ENCODE measurements at places on chromosomes 2 and 18. TPM values are rescaled to one million over a fixed set of nuclear protein-coding genes. Genes with fewer than 3 reads are reported as not detected.

Gene GDF7
- total RNA-seq: 0.72 TPM

Gene TSPYL6
- total RNA-seq: not detected

DNA sequence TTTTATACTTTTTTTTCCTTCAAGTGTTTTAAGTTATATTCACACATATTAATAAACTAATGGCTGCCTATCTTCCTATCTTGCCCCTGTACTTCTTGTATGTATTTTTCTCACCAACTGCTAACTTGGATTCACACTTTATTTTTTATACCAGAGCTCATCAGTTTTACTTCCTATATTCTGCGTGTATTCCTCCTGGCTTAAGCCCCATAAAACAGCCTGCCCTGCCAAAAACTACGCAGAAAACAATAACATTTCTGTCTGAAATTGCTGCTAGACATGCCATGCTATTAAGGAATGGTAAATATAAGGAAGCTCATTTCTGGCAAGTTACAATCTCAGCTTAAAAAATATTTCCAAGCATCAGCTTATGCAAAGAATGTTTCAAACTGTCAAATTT is 172.3 kb downstream of the UBE2E3 start:
- H3K27me3 ChIP-seq: no peaks in the 10 kb centered on the region
- DNase-seq: no peak
- H3K4me3 ChIP-seq: no peak overlapping the region
- no peaks in the 10 kb centered on the region for H3K36me3 ChIP-seq

DNA sequence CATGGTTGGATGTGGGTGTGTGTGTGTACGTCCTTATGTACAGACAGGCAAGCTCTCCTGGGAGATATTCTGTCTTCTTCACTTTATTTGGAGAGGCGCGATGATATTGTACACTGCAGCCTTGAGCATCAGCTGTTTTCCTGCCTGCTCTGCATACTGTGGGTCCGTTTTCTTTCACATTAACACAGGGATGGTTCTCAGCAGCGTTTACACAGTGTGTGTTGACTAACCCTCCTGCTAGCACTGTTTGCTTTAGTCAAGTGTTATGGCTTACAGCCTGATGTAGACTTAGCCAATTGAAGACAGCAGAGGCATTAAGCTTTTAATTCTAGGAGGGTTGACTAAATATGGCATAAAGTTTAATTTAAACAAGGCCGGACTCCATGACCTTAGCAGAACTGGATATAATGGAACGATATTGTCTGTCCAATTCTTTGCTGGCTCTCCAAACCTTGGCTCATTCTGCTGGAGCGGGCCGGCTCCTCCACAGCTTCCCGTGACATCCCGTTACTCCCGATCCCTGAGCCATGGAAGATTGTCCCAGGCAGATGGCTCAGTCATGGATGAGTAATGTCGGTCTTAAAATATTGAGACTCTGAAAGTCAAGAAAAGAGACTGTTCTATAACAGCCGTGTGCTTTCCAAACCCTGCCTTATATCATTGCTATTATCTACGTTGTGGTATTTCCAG is 134.7 kb downstream of the TPGS2 start:
- no peak for DNase-seq
- no peak overlapping the region for H3K27ac ChIP-seq
- H3K4me3 ChIP-seq: no peak overlapping the region
- peaks cover 5% of the 10 kb centered on the region for H3K4me1 ChIP-seq

DNA sequence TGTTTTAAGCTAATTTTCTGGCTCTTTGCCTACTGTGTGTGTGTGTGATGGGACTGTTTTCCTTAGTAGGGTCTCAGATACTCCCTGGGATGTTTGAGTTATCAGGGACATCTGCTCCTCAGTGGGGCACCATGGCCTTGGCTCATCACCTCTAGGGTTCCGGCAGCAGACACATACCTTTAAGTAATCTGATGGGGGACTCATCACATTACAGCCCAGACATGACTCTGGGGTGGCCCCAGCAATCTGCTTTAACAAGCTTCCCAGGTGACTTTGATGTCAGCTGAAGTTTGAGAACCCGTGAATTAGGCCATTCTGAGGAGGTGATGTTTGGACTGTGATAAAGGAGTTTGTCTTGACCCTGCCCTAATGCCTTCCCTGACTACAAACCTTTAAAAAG is 38.8 kb downstream of the DDX18 start:
- H3K4me1 ChIP-seq: no peaks in the 10 kb centered on the region
- H3K27ac ChIP-seq: no peak overlapping the region
- no peaks in the 10 kb centered on the region for H3K36me3 ChIP-seq
- DNase-seq: no peak
- H3K27me3 ChIP-seq: peaks cover 86% of the 10 kb centered on the region
- H3K4me3 ChIP-seq: no peak overlapping the region

DNA sequence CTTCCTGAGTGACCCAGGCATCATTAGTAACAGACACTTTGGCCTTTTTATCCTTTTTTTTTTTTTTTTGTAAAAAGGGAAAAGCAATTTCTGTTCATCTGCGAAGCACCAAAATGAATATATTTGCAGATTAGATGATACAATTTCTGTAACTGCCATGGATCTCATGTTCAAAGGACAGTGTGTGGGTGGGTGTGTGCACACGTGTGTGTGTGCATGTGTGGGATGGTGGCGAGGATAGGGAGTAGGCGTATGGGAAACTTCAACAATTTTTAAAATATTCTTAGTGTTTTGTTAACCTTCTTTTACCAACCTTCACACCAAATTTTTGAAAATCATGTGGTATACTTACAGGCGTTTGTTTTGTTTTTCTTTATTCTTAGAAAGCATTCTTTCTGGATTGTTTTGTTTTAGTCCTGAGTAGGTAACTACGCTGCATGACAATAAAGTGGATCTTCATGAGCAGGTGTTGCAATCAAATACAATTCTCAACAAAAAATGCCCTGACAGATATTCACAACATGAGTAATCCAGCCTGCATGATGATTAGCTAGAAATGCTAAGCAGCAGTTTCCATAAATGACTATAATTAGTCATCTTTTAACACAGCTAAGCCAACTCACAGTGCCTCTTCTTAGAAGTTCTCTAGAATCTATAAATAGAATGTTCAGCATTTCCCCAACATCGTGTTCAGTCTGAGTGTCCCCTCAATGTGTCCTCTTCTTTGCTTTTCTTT is 53.5 kb upstream of the RMDN2 start:
- H3K27me3 ChIP-seq: peaks cover 19% of the 10 kb centered on the region
- peaks cover 20% of the 10 kb centered on the region for H3K4me1 ChIP-seq
- no peak overlapping the region for H3K4me3 ChIP-seq
- H3K36me3 ChIP-seq: peaks cover 10% of the 10 kb centered on the region
- no peak for DNase-seq
